ENCODE measurements at places on chromosomes 4 and X.

DNA sequence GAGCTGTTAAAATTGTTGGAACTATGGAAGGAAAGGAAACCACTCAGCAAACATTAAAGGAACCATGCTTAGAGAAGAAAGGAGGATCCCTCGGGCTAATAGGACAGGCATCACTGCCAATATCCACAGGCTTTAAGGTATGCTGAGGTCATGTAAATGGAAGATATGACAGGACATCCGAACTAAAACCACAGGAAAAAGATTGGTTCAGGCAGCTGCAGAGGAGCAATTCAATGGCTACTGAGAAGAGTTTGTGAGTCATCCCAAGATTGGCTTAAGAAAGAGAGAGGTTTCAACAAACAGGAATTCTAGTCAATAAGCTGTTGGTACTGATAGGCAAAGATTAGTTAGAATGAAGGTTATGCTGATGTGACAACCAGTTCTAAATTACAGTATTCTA lies 106.4 kb upstream of the FAM241A start:
- DNase-seq, result no peak

DNA sequence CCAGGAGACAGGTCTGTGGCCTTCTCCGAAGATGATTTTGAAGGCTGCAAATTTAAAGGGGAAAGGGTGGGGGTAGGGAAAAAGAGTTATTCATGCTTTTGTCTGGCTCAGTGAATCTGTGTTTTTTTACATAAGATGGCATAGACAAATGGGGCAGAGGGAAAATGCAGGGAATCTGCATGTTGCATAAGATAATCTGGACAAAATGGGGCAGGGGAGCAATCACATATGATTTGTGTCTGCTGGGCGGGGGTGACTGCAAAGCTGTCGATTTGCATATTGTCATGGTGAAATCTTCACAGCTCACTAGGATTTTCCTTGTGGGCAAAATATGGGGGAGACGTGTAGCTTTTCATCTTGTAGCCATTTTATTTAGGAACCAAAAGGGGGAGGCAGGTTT lies 29.4 kb upstream of the GYG2 start:
- no peak for DNase-seq

GRCh38 chr4:123593655-123594054 lies 197.1 kb downstream of the SPRY1 start:
- no peak for DNase-seq

DNA sequence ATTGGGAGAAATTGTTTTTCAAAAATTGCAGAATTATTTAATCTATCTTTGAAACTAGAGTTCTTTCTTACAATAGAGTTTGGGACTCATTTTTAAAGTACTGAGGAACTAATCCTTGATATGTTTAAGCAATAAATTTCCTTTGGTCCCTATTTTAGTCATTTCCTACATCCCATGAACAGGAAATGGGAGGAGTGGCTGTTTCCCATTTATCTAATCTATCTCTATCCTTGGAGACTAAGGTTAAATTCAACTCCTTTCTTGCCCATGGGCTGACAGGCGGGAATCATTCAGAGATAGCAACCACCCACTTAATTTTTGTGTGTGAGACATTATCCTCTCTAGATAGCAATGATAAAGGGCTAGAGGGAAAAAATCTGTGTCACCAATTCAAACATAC lies 131.6 kb upstream of the EMCN start:
- no peak for DNase-seq

DNA sequence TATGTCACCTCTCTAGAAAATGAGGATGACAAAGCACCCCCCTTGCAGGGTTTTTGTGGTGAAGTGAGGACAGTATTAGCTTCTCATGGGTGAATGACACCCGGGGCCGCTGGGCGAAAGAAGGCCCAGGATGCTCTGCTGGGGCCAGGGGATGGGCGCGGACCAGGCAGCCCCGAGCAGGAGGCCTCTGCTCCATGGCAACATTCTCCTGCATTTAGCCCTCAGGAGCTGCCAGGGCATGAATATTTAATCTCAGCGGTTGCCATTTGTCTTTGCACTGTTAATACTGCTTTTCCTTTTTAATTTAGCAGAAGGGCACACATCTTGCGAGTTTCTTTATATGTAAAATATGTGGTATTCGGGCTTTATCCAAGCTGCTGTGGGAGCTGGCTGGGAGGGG lies 30.3 kb upstream of the PSAPL1 start:
- DNase-seq, result no peak

- no peak for DNase-seq
Measured at GRCh38 chr4:4614925-4615678, 73.3 kb upstream of the STX18 start.

DNA sequence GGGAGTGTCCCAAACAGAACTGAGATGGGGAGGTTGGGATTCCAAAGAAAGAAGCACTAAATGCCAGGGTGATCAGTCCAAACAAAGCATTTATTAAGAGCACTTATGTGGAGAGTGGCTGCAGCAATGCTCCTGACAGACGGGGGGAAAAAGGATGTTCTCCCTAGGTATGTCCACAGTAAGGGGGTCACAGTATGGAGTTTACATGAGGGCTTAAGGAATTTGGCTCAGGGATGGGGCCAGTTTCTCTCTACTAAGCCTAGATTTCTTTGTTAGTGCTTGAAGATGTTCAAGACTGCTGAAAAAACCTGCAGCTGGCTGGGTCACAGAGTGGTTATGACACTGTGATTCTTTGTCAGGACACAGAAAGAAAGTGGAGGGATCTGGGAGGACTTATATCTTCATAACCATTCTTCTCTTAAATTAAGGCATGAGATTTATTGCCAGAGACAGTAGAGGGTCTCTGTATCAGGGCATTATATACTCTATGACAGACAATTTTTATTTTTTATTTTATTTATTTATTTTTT lies 1468.0 kb downstream of the C4orf33 start:
- no peak for DNase-seq
